ENCODE measurements at places on chromosomes 4 and X. TPM values are rescaled to one million over a fixed set of nuclear protein-coding genes. Genes with fewer than 3 reads are reported as not detected.

The GLA gene
- total RNA-seq, result 24.4 TPM

GRCh38 chr4:71006203-71006907 lies 12.9 kb downstream of the DCK start:
- DNase-seq, result no peak

The PJA1 gene
- 37.8 TPM for total RNA-seq

DNA sequence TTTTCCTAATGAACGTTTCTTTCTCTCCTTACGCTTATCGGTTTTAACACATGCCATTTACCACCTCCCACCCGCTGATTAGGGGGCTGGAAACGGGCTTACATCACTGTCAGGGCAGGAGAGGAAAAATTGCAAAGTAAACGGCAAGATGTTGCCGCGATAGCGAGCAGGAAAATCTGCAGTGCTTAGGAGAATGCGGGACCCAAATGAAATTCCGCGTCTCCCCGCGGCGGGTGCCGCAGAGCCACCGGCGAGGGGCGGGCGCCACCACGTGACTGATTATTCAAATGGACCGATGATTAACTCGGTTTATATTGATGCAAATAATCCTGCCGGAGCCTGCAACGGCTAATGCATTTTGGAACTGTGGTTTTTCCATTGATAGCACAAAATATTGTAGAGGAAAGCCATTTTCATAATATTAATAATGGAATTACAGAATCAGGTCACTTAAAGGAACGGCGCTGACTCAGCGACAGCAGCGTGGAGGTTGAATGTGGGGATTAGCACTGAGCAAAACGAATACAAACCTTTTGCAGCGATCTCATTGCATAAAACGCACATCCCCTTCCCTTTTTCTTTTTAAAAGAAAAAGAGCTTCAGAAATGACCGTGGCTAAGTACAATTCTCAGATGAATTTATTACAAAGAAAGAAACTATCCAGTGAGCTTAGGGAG lies 224.2 kb downstream of the STIM2 start:
- DNase-seq, result no peak

The PDK3 gene
- total RNA-seq, result 5.2 TPM
